Right hindlimb (tissue), 1 donor: ENCODE measurements at places on chromosomes 12 and 14.

DNA sequence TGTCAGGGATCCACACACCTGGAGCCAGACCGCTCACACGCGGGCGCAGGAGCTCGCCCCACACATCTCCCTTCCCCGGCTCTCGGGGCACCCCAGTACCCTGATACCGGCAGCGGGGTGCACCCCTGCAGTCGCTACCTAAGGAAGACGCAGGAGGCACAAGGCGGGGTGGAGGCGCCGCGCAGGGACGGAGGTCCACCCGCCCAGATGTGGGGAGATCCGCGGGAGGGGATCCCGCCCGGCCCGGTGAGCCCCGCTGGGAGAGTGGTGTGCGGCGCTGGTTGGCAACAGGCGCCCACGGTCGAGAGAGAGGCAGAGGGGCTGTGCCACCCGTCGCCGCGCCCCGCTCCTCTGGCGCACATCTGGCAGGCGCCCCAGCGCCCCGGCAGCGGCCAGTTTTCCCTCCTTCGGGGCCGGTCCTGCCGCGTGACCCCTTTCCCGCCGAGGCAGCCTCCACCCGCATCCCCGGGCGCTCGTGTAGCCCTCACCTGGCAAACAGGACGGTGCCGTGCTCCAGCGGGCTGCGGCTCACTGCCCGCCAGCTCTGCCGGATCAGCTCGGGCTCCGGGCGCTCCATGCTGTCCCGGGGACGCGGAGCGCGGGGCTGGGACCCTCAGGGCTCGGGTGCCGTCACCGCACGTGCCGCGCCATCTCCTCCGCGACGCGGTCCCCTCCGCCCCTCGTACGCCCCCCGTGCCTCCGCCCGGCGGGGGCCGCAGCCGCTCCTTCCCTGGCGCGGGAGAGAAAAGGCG lies 469 bp downstream of the NGB start:
- no peak for DNase-seq

- no peak for DNase-seq
Observed at GRCh38 chr12:131564845-131565244, 146.0 kb upstream of the SFSWAP start.

GRCh38 chr12:116931665-116932064 lies 20.9 kb downstream of the FBXW8 start:
- no peak for DNase-seq

DNA sequence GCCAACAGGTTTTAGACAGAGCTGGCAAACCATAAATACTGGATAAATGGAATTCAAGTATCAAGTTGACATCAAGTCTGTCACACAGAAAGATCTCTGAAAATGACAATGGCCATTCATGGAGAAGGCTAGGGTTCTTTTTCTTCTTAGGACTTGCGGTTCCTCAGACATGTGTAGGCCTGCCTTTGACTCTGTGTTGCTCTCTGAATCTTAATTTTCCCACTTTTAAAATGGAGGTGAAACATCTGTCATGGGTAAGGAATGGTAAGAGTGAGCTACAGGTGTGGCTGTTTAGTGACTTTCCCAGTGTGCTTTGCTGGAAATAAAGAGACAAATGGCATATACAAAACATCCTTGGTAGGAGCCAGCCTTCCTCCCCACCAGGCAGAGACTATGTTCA lies 79.2 kb downstream of the PTCSC3 start:
- DNase-seq, result no peak

- DNase-seq, result peak; percentile 67
Observed at GRCh38 chr12:113422030-113422885, at the start of gene SDSL. TSS of gene SDSL (plus strand) at chr12:113422380. CDS start at chr12:113427983, 5,603 bp downstream.
